ENCODE measurements at places on chromosomes 2 and 18.

DNA sequence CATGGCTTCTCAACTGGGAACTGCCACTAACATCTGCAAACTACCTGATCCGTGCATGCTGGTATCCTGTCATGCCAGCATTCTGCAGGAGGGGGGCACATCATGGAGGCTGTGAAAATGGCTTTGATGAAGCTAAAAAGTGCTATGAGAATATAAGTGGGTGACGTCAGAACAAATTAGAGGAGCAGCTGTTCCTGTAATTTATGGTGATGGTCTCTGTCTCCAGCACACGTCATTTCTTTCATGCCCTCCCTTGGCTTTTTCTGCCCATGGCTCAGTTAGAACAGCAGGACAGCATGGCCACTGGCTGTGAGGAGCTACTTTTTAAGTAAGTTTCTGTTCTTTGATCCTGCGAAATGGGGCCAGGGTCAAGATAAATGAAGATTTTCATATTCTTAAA is 466.3 kb downstream of the THSD7B start:
- H3K4me3 ChIP-seq, result no peak overlapping the region
- no peaks in the 10 kb centered on the region for H3K36me3 ChIP-seq
- no peaks in the 10 kb centered on the region for H3K4me1 ChIP-seq
- DNase-seq, result no peak
- no peaks in the 10 kb centered on the region for H3K27me3 ChIP-seq
- no peak overlapping the region for H3K27ac ChIP-seq

DNA sequence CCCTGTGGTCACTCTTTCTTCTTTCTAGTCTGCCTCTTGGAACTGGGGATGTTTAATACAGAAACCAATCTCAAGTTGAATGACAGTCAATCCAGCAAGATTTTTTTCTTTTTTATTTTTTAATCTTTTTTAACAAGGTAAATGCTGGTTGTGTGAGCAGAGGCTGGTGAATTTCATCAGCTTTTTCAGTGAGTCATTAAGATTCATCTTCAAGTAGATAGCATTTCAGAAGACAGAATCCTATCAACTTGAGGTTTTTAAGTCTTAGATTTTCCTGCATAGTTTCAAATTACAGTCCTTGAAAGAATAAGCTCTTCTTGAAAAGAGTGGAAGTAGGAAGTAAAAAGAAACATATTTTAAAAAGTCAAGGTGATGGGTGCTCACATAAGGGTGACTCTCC is 12.4 kb downstream of the SLC8A1 start:
- H3K36me3 ChIP-seq, result no peaks in the 10 kb centered on the region
- peaks cover 3% of the 10 kb centered on the region for H3K4me1 ChIP-seq
- H3K4me3 ChIP-seq, result no peak overlapping the region
- DNase-seq, result no peak

DNA sequence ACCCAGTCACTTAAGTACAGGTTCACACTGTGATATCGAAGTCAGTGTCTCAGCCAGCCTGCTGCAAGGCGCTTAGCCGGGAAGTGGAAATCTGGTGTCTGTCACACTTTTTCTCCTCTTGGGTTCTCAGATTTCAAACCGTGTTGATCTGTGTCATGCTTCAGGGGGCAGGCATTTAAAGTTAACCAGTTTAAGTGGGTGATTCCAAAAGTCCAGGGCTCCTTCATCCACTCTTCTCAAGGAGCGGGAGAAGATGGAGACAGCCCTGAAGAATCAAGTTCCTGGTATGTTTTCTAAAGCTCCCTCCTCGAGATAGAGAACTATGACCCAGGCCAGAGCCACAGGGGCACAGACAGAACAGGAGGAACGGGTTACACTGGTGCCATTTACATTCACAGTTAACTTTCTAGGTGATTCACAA is 331.7 kb downstream of the GBX2 start:
- H3K27me3 ChIP-seq, result peaks cover 7% of the 10 kb centered on the region
- no peak for DNase-seq
- no peaks in the 10 kb centered on the region for H3K4me1 ChIP-seq
- H3K4me3 ChIP-seq, result no peak overlapping the region
- no peaks in the 10 kb centered on the region for H3K36me3 ChIP-seq

DNA sequence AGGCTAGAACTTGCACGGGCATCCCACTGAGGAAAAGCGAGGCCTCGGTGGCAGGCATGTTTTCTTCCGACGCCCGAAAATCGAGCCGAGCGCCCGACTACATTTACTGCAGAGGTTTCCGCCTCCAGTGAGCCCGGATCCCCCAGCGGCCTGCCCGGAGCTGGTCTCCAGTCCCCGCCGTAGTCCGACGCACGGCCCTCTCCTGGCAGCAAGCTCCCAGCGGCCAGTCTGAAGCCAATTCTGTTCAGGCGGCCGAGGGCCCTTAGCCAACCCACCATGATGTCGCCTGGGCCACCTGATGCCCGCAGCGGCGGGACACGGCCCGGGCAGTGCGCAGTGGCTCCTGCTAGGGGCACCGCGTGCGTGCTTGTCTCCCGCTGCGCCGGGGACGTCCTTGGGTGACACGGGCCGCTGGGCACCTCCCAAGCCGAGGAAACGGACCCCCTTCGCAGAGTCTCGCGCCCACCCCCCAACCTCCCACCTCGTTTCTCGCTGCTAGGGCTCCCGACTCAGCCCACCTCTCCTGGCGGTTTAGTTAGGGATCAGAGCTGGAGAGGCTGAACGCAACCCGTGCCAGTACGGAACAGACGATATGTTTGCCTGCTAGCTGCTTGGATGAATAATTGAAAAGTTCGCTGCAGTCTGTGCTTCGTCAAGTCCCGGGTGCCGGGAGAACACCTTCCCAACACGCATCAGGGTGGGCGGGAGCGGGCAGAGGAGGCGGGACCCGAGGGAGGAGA is 5.3 kb downstream of the ONECUT2 start:
- H3K27ac ChIP-seq, result no peak overlapping the region
- peak overlapping the region; percentile 40 for H3K4me3 ChIP-seq
- peaks cover 2% of the 10 kb centered on the region for H3K36me3 ChIP-seq
- DNase-seq, result no peak

- no peak for DNase-seq
- H3K36me3 ChIP-seq, result no peaks in the 10 kb centered on the region
- H3K27me3 ChIP-seq, result no peaks in the 10 kb centered on the region
- H3K4me3 ChIP-seq, result no peak overlapping the region
- H3K4me1 ChIP-seq, result no peaks in the 10 kb centered on the region
Measured at GRCh38 chr2:140506606-140507005, 1624.2 kb downstream of the LRP1B start.

DNA sequence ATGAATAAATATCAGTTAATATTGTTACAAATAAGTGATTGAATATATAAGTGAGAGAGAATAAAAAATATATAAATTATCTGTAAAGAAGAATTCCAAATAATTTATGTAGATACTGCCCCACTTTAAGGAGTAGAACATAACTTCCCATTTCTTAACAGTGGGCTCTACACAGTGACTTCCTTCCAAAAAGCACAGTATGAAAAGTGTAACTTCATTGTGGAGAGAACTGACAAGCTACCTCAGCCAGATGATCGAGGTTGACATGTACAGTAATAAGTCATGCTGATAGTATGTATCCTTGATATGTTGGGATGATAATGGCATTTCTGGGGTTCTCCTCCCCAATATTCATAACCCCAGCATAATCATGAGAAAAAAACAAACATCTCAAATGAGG is 191.9 kb upstream of the FN1 start:
- no peaks in the 10 kb centered on the region for H3K4me1 ChIP-seq
- no peaks in the 10 kb centered on the region for H3K36me3 ChIP-seq
- H3K27ac ChIP-seq, result no peak overlapping the region
- no peak overlapping the region for H3K4me3 ChIP-seq
- no peak for DNase-seq

DNA sequence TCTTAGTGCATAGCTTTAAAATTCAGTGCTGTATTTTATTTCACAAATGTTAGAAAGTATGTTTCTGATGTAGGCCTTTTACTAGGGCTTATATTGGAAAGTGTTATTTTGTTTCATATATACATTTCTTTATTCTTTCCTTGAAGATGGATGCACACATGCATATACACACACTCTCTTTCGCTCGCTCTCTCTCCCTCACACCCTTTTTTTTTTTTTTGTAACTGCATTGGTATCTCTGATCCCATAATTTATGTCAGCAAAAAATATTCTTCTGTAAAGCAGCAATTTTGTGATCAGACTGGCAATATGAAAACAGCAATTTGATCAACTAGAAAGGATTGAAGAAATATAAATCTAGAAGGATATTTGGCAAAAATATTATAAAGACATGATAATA is 2.0 kb downstream of the MBD5 start:
- no peak overlapping the region for H3K27ac ChIP-seq
- DNase-seq, result no peak
- peak overlapping the region; percentile 98 for H3K4me3 ChIP-seq
- H3K4me1 ChIP-seq, result peaks cover 53% of the 10 kb centered on the region
- peaks cover 9% of the 10 kb centered on the region for H3K36me3 ChIP-seq
- H3K27me3 ChIP-seq, result no peaks in the 10 kb centered on the region

DNA sequence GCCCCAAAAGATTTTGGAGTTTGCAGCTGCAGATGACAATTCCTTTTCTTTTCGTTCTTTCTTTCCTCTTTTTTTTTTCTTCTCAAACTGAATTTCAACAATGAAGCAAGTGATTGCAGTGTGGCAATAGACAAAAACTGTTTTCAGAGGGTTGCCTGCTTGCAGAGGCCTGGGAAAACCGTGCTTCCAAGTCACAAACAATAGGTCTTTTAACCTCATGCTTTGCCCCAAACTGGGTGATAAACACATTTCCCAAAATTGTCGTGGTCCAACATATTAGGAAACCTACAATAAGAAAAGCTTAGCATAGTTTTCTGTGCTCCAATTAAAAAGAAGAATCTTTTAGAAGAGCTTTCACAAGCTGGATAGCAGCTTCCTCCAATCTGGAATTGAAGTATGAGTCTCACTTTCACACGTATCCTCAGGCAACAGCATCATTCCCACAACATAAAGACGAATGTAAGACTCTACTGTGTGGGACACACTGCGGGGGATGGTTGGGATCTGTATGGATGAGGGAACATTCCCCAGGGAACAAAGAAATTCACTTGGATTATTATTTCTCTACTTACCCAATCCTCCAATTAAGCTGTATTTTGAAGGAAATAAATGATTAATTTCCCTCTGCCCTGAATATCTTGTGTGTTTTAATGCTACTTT is 656.1 kb downstream of the RNF144A start:
- H3K27ac ChIP-seq, result no peak overlapping the region
- H3K4me1 ChIP-seq, result peaks cover 42% of the 10 kb centered on the region
- H3K27me3 ChIP-seq, result no peaks in the 10 kb centered on the region
- no peak for DNase-seq
- peaks cover 22% of the 10 kb centered on the region for H3K36me3 ChIP-seq

- H3K27me3 ChIP-seq, result peaks cover 2% of the 10 kb centered on the region
- no peak overlapping the region for H3K27ac ChIP-seq
- H3K4me1 ChIP-seq, result no peaks in the 10 kb centered on the region
- H3K36me3 ChIP-seq, result no peaks in the 10 kb centered on the region
Measured at GRCh38 chr2:15797231-15797938, 143.0 kb upstream of the MYCN start.

GRCh38 chr18:75376004-75376403 is 51.5 kb downstream of the SMIM21 start:
- no peaks in the 10 kb centered on the region for H3K36me3 ChIP-seq
- H3K27ac ChIP-seq, result no peak overlapping the region

- peaks cover 35% of the 10 kb centered on the region for H3K4me1 ChIP-seq
- H3K36me3 ChIP-seq, result peaks cover 41% of the 10 kb centered on the region
- peak overlapping the region; percentile 23 for H3K27ac ChIP-seq
- DNase-seq, result no peak
- H3K4me3 ChIP-seq, result peak overlapping the region; percentile 29
Measured at GRCh38 chr2:74532222-74532621, 2.5 kb downstream of the HTRA2 start.
